ENCODE measurements at places on chromosomes 12 and 14.

DNA sequence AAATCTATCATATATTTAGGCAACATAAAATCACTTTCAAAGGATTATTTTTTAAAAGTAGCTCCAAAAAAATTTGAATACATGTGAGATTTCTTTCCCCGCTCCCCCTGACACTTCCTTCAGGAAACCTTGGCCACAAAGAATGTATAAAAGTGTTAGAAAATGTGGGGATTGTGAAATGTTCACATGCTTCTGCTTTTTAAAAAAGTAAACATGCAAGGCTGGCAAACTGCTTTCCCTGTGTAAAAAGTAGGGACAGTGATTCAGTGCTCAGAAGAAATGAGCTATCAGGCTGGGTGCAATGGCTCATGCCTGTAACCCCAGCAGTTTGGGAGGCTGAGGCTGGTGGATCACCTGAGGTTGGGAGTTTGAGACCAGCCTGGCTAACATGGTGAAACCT is 26.6 kb downstream of the MBIP start:
- DNase-seq: no peak

- no peak for DNase-seq
These were observed 12.3 kb downstream of the SCARB1 start for GRCh38 chr12:124851342-124851741.

DNA sequence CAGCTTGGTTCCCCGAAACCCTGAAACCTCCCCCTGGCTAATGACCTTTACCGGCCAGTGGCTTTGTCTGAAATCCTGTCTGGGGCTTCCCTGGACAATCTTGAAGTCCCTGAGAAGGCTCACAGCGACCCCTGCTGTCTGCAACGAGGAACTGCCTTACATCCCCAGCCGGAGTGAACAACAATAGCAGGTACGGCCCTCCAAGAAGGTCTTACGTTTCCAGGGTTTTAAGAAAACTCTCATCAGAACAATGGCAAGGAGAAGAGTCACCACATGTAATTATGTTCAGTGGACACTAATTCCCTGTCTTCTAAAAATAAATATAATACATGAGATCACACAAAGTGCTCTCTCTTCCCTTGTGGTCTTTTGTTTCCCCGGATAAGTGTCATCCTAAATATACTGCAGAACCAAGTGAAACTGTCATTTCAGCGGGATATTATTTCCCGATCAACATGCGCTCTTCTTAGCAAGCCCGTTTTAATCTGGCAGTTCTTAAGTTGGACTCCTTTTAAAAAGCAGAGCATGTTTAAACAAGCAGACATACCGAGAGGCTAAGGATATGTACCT is 53.3 kb downstream of the RBM19 start:
- peak; percentile 36 for DNase-seq

- DNase-seq: no peak
These were observed 158.7 kb downstream of the EGLN3 start for GRCh38 chr14:33792009-33792719.

DNA sequence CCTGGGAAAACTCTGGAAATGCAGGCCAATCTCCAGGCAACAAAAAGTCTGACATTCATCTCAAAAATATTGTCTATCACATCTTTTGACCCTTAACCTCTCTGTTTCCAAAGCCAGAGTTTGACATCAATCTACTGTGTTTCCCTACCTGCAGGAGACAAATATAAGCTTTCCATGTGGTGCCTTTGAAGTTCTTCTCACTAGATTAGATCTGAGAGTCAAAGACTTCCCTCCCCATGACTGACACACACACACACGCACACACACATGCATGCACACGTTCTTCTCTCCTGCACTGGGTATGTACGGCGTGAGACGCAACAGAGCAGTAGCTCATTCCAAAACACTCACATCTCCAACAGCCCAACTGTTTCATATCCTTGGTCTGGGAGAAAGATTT is 8.1 kb upstream of the ITPR2 start:
- DNase-seq: no peak

GRCh38 chr12:79360286-79360685 is 330.5 kb downstream of the PAWR start:
- no peak for DNase-seq

GRCh38 chr12:67764055-67764454 is 115.5 kb downstream of the DYRK2 start:
- DNase-seq: no peak

- DNase-seq: no peak
These were observed 268.7 kb upstream of the TBX3 start for GRCh38 chr12:114952573-114953271.

GRCh38 chr14:104573930-104574329 is 5.6 kb upstream of the C14orf180 start:
- no peak for DNase-seq

DNA sequence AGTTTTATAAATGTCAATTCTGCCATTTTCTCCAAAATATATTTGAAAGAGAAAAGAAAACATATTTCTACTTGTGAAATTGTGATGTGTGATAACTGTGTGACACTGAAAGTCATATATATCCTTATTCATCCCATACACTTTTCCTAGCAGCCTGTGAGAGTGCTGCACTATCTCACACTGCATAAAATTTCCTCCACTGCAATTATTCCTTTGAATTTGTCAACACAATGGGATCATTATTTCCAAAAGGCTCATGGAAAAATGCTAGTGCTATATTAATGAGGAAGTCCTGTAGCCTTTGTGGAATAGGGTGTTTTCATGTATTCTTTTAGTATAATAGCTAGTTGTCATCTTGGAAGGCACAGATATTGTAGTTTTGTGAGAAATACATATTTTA is 504.1 kb downstream of the RPL10L start:
- no peak for DNase-seq

GRCh38 chr14:96727491-96727890 is 69.7 kb upstream of the VRK1 start:
- no peak for DNase-seq

DNA sequence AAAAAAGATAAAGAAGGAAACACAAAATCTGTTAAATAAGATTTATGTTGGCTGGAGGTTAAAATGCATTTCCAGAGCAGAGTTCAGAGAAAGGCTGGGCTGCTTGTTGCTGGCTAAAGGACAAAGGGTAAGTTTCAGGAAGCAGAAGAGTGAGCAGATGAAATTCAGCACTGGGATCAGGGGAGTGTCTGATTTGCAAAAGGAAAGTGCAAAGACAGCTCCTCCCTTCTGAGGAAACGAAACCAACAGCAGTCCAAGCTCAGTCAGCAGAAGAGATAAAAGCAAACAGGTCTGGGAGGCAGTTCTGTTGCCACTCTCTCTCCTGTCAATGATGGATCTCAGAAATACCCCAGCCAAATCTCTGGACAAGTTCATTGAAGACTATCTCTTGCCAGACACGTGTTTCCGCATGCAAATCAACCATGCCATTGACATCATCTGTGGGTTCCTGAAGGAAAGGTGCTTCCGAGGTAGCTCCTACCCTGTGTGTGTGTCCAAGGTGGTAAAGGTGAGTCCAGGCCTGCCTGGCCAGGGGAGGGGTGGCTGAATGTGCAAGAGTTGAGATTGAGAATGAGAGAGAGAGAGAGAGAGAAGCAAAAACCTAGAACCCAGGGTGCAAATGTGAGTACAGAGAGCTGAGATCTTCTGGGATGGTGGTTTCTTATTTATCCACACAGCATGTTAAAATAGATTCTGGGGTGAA is at the start of gene OAS1:
Gene OAS1 (plus strand): TSS at position 251 of the 703 bp plus-strand sequence. CDS start 78 bp downstream, at position 329.
- no peak for DNase-seq

DNA sequence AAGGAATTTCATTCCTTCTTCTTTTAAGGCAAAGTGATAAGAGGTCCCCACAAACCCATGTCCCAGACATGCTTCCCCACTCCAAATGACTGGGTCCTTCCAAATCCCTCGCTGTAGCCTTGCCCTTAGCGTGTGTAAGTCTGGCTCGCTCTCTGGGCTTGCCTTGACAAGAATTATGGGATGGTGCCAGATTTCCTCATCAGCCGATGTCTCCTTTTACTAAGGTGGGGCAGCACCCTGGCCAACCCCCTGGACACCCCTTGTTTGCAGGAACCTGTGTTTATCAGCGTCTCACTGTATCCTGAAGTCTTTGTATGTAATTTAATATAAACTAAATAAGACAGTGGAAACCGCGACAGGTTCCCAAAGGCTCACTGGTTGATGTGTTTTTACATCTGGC is 493.3 kb downstream of the EGLN3 start:
- no peak for DNase-seq

DNA sequence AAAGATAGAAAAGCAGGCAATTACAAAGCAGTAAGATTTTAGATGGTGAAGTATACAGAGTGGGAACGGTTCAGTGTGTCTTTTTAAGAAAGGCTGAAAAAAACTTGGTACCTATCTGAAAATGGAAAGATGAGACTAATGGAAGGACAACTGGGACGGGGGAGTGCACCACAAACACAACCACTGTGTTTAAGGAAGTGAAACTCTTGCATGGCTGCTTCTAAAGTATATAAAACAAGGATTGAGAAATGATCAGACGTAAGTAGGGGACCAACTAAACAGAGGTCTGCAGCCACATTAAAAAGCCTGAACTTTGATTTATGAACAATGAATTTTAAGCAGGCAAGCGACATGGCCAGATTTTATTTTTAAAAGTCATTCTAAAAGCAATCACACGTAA is 328.6 kb downstream of the MDGA2 start:
- no peak for DNase-seq

GRCh38 chr12:121715862-121716435 is 3.4 kb downstream of the TMEM120B start:
- DNase-seq: no peak

GRCh38 chr12:64824130-64824499 is 332 bp upstream of the TBC1D30 start:
- DNase-seq: no peak

DNA sequence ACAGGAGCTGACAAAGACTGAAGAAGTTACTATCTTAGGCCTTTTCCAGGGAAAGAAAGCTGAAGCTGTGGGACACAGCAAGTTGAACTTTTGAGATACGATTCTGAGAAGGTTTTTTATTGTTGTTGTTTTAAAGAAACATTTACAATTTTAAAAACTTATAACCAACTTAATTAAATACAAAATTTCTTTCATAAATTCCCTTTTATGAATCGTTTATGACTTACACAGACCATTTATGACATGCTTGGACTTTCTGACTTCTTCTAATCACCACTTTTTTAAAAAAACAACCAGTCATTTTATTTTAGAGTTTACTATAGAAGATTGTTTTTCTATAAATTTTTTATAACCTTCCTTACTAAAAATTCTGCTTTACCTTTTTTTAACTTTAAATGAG is 68.7 kb downstream of the DHRS2 start:
- DNase-seq: no peak

- no peak for DNase-seq
These were observed 156.1 kb downstream of the KICS2 start for GRCh38 chr12:64065881-64066451.

DNA sequence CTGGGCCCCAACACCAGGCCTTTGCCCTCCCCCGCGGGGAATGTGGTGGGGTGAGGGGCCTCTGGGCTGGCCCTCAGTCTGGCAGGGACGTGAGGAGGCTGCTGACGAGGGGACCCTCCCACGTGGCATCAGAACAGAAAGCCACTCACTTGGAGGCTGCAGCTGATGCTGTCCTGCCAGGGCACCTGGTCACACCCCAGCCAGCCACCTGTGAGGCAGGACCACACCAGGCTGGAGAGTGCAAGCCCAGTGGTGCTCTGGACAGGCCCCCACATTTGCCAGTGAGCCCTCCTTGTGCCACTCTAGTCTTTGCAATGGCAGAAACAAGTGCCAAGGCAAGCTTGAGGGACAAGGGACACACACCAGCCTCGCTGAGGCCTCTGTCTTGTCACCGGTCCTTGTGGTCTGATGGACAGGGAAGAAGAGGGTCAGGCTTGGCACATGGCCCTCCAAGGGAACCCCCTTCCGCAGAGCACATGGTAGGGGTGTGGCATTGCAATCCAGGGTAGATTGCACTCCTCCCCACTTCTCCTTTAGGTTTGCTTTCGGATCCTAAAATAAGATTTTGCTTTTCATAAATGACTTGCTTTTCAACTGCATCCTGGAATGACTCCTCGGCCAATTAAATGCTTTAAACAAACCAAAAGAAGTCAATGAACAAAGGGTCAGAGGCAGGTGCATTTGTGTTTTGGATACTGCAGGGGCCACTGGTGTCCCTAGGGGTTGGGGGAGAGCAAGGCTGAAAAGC is 53.7 kb downstream of the CCDC88C start:
- DNase-seq: no peak

DNA sequence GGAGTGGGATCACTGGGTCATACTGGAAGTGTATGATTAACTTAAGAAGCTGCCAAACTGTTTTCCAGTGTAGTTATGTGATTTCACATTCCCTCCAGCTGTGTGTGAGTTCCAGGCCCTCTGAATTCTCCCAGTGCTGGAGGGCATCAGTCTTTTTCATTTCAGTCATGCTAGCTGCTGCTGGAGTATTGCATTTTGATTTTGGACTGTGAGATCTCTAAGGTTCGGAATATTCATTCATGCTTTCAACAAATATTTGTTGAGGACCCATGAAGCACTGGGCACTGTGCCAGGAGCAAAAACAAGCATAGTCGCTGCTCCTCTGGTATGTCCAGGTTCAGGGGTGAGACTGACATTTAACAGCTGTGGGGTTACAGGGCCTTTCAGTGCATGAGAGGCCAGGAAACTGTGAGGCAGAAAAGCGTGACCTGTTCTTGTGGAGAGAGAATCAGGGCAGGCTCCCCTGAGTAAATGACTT is 133.2 kb downstream of the SCARB1 start:
- peak; percentile 25 for DNase-seq

GRCh38 chr12:105409801-105410471 is 79.4 kb downstream of the C12orf75 start:
- peak; percentile 91 for DNase-seq

GRCh38 chr12:15709551-15709950 is 79.6 kb downstream of the EPS8 start:
- no peak for DNase-seq

GRCh38 chr12:70683976-70684375 is 46.7 kb upstream of the PTPRB start:
- no peak for DNase-seq

DNA sequence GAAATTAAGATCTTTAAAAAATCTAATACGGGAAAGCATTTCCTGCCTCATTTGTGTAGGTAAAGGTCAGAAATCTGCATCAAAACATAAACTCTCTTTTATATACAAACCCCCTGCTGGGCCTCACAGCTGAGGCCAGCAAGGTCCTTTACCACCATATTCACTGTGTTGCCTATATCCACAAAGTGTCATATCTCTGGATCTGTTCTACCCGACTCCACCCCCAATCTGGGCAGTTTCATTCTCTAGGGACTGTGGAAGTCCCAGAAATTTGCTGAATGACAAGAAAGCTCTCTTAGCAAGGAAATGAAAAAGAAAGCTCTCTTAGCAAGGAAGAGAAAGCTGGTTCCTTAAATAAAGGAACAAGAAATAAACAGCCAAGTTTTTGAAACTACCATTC is 301.7 kb downstream of the KCNH5 start:
- peak; percentile 3 for DNase-seq
